Kasumi-1 (cell line): ENCODE measurements at places on chromosomes 12 and 14.

DNA sequence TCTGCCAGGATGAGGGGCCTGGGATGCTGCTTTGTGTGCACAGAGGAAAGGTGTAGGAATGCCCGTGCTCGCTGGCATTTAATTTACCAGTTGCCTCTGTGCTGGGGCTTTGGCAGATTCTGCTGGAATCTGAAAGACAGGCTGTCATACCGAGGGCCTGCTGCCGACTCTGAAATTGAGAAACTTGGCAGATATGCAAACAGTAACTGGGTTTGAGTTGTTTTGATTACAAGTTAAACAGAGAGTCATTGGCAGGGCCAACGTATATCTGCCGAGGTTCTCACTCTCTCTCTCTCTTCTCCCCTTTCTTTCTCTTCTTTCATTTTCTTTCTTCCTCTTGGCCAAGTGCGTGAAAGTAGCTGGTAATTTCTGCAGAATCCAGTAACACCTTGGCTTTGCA lies 618.7 kb downstream of the VRK1 start:
- DNase-seq: no peak

DNA sequence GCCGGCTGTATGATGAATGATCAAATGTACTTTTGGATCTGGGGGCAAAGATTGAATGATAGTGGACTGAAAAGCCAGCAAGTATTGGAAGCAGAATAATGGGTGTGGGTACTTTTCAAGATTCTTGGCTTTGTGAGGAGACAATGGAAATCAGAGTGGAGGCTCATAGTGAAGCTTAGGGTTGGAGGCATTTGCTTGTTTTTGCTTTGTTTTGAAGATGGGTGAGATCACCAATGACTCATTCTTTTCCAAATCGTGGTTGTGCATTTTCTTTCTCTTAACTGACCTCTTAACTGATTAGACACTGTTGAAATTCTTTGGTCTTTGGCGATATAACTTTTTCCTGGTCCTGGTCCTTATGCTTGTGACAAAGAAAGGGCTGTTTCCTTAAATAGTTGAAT lies 54.4 kb downstream of the PELI2 start:
- no peak for DNase-seq

DNA sequence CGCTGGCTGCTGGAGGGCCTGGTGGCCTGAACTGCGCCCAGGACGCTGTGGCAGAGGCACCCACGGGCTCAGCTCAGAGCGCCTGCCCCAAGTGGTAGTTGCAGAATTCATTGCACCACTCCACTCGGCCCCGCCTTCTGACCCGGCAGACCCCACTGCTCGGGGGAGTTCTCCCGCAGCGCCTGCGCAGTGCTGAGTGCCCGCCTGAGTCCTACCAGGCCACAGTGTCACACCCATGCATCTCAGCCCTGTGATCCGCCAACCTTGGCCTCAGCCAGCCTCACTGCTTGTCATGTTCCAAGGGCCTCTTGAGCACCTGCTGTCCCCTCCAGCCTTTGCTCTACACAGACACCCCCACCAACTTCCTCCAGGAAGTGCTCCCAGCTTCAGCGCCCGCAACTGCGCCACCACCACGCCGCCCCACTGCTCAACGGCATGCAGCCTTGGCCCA lies 12.2 kb downstream of the DEGS2 start:
- DNase-seq: peak; percentile 91

- no peak for DNase-seq
Measured at GRCh38 chr12:116346222-116346621, 68.7 kb upstream of the MED13L start.

GRCh38 chr14:58541633-58542022 lies 96.1 kb upstream of the DACT1 start:
- DNase-seq: no peak

DNA sequence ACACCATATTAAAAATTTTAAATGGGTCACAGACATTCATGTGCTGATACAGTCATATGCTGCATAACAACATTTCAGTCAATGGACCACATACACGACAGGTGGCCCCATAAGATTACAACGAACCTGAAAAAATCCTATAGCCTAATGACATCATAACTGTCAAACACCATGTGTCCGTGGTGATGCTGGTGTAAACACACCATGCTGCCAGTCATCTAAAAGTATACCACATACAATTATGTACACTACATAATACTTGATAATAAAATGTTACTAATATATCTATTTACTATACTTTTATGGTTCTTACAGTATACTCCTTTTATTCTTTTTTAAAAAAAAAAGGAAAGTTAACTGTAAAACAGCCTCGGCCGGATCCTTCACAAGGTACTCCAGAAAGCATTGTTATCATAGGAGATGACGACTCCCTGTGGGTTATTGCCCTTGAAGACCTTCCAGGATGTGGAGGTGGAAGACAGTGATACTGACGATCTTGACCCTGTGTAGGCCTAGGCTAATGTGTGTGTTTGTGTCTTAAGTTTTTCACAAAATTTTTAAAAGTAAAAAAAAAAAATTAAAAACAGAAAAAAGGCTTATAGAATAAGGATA lies 5.0 kb upstream of the TDG start:
- no peak for DNase-seq

DNA sequence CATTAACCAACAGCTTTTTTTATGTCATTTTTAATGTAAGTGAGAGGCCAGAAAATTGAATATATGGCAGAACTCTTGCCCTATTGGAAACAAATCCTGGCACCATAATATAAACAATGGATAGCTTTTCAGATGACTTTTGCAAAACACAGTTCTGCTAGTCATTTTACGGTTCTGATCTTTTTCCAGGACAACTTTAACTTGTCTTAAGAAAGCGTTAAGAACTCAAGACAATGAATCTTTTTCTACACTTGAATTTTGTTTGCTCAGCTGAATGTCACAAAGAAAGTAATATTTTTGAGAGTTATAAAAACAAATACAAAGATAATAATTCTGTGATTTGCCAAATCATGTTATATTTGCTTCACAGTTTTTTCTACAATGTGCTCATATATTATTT lies 13.2 kb downstream of the KERA start:
- DNase-seq: no peak

DNA sequence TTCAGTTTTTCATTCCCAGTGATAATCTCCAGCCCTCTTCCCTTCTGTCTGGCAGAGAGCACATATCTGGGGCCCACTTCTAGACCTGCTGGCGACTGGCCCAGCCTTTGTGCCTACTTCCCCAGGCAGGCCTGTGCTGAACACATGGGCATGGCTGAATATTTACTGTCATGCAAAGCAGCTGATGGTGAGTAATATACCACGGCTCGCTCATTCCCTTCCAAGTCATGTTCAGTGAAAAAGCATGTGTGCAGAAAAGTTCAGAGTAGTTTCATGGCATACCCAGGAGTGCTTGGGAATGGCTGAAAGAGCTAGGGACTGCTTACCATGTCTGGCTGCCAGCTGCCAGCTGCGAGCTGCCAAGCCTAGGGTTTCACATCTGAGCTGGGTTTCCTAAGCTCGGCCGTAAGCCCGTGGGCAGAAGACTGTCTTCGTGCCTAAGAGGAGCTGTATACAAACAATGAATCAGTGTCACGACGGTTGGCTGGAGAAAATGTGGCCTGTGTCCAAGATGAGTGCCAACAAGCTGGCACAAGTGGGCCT lies 179.9 kb upstream of the PELI2 start:
- no peak for DNase-seq

DNA sequence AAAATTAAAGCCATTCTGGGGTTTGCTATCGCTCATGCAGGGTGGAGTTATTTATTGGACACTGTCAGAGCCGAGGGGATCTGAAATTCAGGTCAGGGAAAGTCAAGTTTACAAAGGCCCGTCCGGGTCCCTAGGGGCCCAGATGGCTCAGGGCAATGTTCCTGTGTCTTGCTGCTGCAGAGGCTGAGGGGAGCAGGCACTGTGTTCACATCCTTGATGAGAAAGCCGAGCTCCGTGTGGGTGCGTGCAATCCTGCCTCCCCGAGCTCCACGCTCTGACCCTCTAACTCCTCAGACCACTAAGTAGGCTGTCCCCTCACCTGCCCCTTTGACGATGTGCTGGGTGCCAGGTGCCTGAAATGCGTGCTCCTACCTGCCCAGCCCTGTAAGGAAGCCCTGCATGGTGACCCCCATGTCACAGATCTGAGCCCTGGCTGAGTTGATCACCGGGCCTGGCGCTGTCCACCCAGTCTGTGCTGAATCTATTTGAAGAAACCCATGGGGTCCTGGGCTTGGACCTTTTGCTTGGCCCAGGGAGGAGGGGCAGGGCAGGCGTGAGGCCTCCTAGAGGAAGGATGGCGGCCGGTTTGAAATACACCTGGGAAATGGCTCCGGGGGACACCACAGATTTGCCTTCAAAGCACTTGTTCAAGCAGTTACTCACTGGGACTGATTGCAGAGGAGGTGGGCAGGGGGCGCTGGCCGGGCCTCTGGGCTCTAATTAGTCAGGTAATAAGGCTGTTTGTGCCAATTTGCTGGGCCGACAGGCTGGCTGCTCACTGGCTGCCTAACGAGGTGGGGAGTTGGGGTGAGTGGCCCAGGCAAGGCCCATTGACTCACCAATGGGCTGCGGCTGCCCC lies 204.3 kb downstream of the KIF26A start:
- no peak for DNase-seq

DNA sequence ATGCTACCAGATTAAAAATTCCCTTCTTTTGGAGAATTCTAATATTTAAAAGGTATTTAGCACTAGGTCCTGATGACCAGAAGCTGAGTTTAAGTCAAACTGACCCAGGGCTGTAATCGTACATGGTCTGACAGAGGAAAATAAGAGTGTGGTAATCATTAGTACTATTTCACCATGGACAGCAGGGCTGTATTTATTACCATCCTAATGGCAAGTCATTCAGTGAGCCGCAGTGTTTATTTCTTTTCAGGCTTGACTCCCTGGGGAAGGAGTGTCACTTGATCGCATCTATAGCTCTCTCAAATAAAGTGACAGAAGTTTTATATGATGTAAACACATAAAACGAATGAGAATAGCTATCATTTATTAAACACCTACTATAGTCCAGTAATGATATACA lies 261.8 kb downstream of the BTG1 start:
- no peak for DNase-seq

DNA sequence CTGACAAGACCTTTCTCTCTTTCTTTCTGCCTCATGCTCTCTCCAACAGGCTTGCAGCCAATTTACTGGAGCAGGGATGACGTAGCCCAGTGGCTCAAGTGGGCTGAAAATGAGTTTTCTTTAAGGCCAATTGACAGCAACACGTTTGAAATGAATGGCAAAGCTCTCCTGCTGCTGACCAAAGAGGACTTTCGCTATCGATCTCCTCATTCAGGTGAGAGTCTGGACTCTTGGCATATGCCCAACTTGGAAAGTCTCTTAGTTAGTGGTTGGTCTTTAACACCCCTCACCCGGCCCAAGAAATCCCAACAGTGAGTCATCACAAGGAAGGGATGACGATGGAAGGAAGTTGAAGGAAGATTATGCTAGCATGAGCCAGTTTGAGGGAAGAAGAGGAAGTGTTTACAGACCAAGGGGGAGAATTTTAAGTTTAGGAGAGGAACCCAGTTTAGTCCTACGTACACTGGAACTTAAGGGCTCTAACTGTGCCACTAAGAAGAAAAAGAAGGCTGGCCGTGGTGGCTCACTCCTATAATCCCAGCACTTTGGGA lies 189.7 kb downstream of the ETV6 start:
- DNase-seq: peak; percentile 70
